Calu3 (cell line): ENCODE measurements at places on chromosomes 2 and 18.
A peak's percentile ranks its signal among the peaks of the same experiment; 100 is the strongest.

DNA sequence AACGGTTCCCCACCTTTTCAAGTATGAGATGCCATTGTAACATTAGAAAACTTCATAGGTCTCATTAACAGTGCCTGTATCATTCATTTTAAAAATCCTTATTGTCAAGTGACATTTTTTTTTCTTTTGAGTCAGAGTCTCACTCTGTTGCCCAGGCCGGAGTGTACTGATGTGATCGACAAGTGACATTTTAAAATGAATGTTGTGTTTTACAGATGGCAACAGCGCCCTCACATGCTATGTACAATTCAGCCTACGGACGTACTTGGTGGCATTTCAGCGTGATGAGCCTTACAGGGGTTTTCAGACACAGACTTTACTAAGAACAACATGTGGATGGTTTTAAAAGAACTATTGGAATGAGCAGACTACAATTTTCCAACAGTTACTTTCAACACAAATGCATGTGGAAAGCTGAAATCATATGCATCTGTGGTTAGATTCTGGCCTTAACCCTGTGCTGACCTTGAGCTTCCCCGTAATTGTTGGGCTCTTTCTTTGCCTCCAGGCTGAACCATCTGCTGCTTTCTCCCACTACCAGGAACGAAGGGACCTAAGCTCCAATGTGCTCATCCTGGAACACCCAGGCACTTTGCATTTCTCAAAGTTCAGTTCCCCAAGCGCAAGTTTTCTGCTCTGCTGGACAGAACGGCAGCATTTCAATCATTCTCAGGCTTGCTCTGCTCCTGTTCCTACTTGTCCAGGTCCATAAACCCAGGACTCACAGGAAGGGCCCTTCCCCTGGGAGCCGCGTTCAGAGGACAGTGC is 119.9 kb upstream of the NDUFV2 start:
- DNase-seq, result peak; percentile 75

GRCh38 chr18:23761941-23762340 is 72.7 kb downstream of the LAMA3 start:
- no peak for DNase-seq

- DNase-seq, result no peak
These were observed 1706.7 kb downstream of the SUCLG1 start for GRCh38 chr2:82752396-82752795.

DNA sequence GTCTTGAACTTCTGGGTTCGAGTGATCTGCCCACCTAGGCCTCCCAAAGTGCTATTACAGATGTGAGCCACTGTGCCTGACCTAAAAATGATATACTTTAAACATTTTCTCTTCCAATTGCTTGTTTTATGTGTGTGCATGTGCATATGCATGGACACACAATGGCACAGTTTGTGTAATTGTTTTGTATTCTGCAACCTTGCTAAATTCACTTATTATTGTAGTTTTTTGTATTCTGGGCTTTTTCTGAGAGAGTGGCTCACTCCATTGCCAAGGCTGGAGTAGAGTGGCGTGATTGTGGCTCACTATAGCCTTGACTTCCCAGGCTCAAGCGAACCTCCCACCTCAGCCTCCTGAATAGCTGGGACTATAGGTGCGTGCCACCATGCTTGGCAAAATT is 8.1 kb downstream of the HAT1 start:
- no peak for DNase-seq

DNA sequence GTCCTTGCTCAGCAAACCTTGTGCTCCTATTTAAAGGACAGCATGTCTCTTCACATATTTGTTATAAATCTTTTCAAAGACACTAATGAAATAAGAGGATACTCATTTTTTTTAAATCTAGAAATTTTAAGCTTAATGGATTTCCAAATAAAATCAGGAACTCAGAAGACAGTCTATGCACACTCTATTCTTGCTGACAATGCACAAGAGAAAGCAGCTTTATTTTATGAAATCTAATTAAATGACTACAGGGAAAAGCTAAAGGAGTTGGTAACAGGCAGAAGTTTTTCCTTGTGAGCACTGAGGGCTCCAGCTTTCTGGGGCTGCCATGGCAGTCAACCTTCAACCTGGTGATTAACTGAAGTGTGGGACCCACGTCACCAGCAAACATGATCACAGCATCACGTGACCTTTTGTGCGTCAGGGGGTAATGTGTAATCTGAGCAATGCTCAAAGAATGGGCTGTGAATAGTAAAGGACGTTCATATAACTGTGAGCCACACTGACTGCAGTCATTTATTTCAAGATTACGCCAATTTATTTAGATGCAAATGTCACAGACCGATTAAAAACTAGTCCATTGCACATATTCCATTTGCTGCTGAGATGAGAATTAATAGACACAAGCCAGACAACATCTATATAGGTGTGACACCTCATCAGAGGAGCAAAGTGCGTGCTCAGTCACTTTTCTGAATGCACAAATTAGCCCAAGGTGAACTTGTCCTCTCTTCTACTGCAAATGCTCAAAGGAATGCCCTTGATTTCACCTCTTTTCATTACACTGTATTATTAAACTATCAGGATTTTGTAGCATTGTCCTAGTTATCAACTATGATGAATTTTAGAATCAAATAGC is 11.6 kb upstream of the DNER start:
- DNase-seq, result peak; percentile 19

DNA sequence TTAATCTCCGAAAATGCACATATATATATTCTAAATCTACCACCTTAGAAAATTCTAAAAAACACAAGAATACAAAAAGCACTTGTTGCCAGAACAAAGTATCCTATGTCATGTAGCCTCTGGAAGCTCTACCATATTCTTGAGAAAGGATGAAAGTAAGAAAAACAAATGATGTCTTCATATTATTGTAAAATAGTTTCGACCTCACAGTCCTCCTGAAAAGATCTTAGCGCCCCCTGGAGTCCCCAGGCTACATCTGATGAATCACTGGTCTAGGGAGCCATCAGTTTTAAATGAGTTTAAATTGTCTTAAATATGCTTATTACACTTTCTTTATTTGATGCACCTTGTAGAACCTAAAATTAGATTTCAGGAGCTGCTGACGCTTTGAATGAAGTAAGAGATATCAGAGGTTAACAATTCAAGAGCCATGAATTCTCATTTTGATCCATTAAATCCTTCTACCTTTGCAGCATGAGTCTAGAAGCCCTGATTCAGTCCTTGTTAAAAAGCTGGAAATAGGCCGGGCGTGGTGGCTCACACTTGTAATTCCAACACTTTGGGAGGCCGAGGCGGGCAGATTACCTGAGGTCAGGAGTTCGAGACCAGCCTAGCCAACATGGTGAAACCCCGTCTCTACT is 138.8 kb downstream of the MCFD2 start:
- DNase-seq, result peak; percentile 71

- DNase-seq, result no peak
These were observed 8.2 kb upstream of the CHRNA1 start for GRCh38 chr2:174772472-174772801.

DNA sequence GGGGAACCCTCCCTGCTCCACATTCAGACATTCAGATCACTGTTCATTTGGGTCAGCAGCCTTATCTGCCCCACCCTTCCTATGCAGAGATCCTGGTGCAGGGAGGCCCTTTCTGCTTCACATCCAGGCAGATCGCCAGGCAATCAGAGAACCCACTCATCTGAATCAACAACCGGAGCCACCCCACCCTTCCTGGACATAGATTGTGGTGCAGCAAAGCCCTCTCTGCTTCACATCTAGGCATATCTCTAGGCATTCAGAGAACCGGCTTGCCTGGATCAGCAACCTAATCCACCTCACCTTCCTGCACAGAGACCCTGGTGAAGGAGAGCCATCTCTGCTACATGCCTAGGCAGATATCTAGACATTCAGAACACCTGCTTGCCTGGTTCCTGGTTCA is 184.5 kb upstream of the CNTNAP5 start:
- DNase-seq, result no peak

- no peak for DNase-seq
These were observed 140.4 kb upstream of the PIK3C3 start for GRCh38 chr18:41814651-41815050.

DNA sequence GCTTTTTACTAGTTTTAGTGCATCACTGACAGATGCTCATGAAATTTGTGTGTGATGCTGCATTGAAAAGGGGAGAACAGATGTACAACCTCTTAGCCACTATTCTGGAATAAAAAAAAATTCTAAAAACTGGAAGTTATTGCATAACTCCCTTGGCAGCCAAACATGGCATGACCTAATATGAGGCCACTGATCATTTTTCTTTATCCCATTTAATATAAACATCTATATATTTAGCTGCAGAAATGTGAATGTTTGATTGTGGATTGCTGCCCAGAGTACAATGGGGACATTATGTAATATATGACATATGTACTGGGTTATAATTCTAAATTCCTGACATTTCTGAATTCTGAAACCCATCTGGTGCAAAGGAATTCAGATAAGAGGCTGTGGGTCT is 86.5 kb downstream of the CDCA7 start:
- DNase-seq, result no peak

DNA sequence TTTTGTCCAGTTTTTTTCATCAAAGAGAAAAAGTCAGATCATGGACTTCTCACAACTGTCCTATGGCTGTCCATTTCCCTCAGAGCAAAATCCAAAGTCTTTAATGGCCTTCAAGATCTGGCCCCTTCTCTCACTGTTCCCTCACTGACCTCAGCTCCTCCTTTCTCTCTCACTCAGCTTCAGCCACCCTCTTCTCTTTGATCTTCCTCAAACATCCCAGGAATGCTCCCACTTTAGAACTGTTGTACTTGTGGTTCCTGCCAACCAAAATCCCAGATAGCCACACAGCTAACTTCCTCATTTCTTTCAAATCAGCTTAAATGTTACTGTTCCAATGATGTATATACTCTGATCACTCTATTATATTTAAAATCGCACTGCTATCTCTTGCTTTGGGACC is 82.9 kb downstream of the NUP35 start:
- no peak for DNase-seq

GRCh38 chr2:235856151-235856854 is 311.9 kb downstream of the GBX2 start:
- DNase-seq, result no peak

GRCh38 chr2:157395811-157396210 is 48.1 kb downstream of the CYTIP start:
- no peak for DNase-seq

GRCh38 chr2:20592106-20593071 is 58.5 kb downstream of the HS1BP3 start:
- DNase-seq, result no peak

DNA sequence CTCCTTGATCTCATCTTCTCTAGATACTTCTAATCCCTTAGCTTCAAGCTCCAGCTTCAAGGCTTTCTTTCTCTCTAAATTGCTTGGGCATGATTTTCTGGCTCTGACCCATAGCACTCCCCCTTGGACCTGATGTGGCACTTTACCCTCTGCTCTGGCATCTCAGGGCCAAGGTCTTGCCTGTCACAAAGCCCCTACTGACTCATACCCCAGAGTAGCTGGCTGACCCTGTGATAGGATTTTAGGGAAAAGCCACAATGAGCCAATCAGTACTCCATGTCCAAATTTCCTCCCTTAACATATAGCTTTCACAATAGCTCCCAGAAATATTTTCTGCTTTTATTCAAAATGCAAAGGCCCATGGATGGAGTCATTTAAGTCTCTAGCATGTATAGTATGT is 488.7 kb upstream of the SPRED2 start:
- DNase-seq, result no peak

GRCh38 chr2:160252900-160253299 is 52.8 kb upstream of the ITGB6 start:
- DNase-seq, result no peak

GRCh38 chr2:45000341-45000901 is 8.8 kb downstream of the SIX2 start:
- no peak for DNase-seq

DNA sequence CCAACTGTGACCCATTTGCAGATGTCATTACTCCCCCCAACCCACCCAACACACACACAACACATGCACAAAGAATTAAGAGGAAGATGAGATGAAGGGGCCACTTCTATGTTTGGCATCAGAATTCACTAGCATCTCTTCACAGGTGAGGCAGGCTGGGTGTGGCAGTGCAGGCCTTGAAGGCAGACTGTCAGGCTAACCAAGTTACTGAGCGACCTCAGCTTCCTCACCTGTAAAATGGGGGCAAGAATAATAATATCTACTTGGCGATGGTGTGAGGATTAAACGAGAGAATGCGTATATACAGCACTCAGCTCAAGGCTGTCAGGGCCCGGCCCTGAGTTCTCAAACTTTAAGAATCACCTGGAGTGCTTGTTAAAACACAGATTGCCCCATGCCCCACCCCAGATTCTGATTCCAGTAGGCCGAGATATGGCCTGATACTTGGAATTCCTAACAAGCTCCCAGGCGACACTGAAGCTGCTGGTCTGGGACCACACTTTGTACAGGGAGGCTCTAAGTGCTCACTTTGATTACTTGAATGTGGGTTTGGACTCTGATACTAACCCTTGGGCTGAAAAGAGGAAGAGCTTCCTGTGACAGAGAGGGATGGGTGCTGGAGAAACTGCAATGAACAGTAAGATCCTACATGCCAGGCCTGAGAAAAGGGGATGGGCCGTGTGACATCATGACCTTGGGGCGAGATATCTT is 1.1 kb downstream of the ACTG2 start:
- no peak for DNase-seq

GRCh38 chr2:38409156-38410102 is 32.4 kb upstream of the ATL2 start:
- DNase-seq, result peak; percentile 67

GRCh38 chr2:10911291-10912075 is at the start of gene KCNF1:
Gene KCNF1 (plus strand): TSS chr2:10911934. CDS start chr2:10912427, 493 bp downstream.
- DNase-seq, result peak; percentile 35

GRCh38 chr2:38634684-38635083 is 31.2 kb upstream of the GALM start:
- DNase-seq, result no peak

GRCh38 chr2:31925517-31925916 is 85.3 kb downstream of the MEMO1 start:
- no peak for DNase-seq

DNA sequence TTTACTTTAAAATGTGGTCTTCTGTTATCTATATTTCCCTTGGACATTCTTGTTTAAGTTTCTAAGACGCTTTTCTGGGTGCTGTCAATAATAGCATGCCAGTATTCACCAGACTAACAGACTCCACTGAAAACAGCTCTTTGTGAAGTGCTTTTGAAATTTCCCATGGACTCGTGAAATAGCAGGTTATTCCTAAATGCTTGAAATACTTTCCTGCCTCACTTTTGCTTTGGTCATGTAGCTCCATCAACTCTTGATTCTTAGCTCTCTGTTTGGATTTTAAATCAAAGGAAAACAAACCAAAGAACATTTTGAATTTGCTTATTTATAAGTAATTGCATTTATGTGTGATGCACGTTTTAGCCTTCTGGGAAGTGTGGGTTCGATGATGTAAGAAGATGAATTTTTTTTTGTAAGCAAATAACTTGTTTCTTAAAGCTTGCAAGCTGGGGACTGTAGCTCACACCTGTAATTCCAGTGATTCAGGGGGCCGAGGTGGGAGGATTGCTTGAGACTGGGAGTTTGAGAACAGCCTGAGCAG is 147.8 kb downstream of the WDSUB1 start:
- DNase-seq, result no peak

- peak; percentile 13 for DNase-seq
These were observed 71.7 kb upstream of the WDR75 start for GRCh38 chr2:189369566-189369965.

- peak; percentile 76 for DNase-seq
These were observed 60.5 kb upstream of the POMC start for GRCh38 chr2:25228848-25229278.

GRCh38 chr2:4354678-4355077 is 651.3 kb downstream of the DCDC2C start:
- no peak for DNase-seq

- DNase-seq, result no peak
These were observed 765.1 kb upstream of the SLC8A1 start for GRCh38 chr2:41216978-41217377.

GRCh38 chr2:177118636-177119035 is 94.0 kb upstream of the HNRNPA3 start:
- no peak for DNase-seq

- no peak for DNase-seq
These were observed 94.6 kb upstream of the SKOR2 start for GRCh38 chr18:47346016-47346415.
